Stimulated activated CD4-positive, alpha-beta T cell treated with anti-CD3 and anti-CD28 coated beads, Interleukin-4, amount 100 ng/mL, for 24 hours (primary cell): ENCODE measurements at places on chromosomes 13 and 19.
A peak's percentile ranks its signal among the peaks of the same experiment; 100 is the strongest.

DNA sequence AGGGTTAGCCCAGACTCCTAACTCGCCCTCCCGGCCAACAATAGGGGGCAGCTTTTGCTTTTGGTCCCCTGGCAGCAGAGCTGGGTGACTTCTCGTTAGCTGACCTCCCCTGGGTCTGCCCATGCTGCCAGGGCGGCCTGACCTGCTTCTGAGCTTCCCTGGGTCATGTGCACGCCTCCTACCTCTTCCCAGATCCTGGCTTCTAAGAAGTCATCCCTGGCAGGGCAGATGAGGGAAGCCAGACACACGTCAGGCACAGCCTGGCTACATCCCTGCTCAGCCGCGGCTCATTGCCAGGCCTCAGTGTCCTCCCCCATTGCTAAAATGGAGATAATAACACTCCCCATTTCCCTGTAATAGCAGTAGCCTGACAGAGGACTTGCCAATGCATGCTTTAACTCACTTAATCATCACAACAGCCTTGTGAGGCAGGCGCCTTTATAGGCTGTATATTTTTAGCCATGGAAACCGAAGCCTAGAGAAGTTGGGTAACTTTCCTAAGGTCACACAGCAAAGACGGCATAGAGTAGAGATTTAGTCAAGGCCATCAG lies 2.1 kb downstream of the KCNK6 start:
- no peak for DNase-seq

GRCh38 chr13:91767651-91768050 lies 369.2 kb downstream of the GPC5 start:
- DNase-seq, result no peak

DNA sequence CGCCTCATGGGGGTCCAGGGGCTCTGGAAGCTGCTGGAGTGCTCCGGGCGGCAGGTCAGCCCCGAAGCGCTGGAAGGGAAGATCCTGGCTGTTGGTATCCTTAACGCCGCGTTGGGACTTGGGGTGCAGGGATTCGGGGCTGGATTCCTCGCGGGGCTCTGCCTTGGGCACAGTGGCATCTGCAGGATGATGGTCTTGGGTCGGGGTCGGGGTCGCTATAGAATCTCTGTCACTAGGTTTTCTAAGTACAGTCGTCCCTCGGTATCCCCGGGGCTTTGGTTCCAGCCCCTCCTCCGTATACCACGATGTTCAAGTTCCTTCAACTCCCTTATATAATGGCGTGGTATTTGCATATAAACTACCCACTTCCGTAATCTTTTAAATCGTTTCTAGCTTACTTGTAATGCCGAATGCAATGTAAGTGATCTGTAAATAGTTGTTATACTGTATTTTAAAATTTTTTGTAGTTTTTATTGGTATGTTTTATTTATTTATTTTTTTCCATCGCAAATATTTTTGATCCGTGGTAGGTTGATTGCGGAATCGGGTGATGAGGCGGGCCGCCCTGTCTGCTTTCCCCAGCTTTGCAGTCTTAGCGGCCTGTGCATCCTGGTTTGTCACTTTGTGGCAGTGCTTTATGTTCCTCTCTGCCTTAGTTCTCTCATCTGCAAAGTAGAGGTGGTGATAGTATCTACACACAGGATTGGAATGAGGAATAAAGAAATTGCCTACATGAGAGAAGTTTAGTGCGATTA lies 606 bp downstream of the ERCC5 start:
- DNase-seq, result peak; percentile 47

GRCh38 chr13:113238536-113238935 lies 29.1 kb downstream of the CUL4A start:
- DNase-seq, result no peak

DNA sequence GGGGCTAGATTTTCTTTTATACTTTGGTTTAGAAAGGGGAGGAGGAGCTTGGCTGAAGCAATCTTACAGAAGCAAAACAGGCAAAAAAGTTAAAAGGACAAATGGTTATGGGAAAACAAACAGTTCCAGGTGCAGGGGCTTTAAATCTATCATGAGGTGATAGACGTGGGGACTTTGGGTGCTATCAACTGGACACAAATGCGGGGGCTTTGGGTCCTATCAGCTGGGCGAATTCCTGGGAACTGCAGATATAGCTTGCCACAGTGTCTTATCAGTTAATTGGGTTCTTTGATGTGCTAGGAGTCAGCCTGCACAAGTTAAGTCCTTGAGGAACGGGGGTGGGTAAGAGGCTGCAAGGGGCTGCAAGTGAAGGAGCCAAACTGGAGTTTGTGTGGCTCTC lies 260.6 kb downstream of the TUBA3C start:
- DNase-seq, result no peak

DNA sequence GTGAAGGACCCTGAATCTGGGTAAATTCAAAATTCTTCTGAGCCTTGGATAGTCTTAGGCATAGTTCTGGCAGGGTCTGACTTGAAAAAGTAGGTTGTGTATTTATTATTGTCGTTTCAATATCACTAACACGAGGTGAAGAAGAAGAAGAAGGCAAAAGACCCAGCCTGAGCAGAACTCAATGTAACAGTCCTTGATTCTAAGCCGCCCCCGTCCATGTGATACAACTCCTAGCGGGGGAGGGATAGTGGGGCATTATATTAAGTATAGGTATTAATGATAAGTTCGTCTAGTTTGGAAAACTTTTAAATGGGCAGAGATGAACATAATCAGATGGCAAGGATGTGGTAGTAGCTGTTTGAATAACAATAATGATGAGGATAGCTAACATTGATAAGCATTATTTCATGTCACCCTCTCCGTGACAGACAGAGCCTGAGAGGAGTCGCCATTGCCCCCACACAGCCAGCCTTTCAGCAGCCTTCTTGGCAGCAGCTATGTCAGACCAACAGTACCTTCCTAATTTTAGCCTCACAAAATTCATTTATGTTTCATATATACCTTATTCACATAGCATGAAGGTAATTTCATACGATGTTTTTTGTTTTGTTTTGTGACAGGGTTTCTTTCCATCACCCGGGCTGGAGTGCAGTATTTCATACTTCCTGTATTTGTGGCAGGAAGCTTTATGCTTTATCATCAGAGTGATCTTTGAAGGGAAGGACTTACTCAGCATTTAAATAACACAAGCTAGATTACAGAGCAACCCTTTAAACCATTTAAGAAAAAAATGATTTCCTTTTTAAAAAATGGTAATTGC lies 64.4 kb upstream of the NPAS1 start:
- DNase-seq, result peak; percentile 40

- DNase-seq, result no peak
Measured at GRCh38 chr19:15588265-15588664, 26.8 kb upstream of the CYP4F8 start.

DNA sequence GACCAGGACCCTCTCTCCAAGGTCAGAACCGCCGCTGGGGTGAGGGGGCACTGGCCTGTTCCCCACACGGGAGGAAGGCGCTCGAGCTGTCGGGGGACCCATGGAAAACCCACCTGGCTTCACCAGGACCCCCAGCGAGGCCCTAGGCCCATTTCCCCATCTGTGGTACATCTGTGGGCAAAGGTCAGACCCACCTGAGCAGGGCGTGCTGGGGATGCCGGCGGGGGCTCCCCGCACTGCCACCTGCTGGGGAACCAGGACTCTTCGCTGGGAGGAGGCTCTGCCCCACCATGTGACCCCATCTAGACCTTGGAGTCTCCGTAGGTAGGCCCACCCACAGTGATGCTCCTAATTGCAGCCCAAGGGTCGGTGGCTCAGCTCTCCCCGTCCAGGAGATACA lies 511 bp downstream of the WDR88 start:
- no peak for DNase-seq

GRCh38 chr19:19418555-19419260 lies 13.2 kb downstream of the GATAD2A start:
- DNase-seq, result no peak

DNA sequence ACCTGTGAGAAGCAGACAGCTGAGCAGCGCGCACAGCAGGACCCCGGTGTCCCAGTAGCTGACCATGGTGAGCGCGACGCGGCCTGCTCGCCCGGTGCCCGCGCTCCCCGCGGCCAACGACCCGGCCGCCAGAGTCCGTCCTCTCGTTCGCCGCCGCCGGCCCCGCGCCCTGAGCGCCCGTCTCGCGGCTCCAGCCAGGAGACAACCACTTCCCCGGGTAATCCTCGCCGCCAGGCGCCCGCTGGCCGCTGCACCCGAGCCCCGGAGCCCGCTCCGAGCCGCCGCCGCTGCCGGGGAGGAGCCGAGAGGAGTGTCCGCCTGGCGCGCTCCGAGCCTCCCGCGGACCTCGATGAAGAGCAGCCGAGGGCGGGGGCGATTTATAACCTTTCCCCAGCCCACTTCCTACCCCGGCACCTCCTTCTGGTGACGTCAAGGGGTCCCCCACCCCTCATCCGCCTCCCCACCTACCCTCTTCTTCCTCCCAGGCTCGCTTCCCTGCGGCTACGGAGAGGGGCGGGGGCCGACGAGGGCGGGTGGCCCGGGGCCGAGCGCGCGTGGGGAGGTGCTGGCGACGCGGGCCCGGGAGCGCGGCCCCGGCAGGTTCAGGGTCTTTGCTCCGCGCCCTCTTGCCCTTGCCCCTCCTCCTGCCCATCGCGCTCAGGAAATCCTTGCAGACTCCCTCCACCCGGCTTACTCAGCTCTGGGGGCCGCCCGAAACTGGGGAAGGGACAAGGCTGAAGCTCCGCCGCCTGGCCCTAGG lies at the start of gene FLT1:
Gene FLT1, minus strand, starts transcription at position 351 of the 760 bp plus-strand sequence. Its CDS starts 285 bp downstream, at position 66.
- DNase-seq, result peak; percentile 5

GRCh38 chr13:48873587-48873986 lies 102.1 kb upstream of the FNDC3A start:
- DNase-seq, result no peak

GRCh38 chr19:17215127-17215971 lies at the start of gene USE1:
USE1 (plus strand) TSS chr19:17215357; CDS start chr19:17215406, 49 bp downstream.
- DNase-seq, result peak; percentile 89

GRCh38 chr13:40345149-40345514 lies 321.3 kb downstream of the FOXO1 start:
- DNase-seq, result no peak

DNA sequence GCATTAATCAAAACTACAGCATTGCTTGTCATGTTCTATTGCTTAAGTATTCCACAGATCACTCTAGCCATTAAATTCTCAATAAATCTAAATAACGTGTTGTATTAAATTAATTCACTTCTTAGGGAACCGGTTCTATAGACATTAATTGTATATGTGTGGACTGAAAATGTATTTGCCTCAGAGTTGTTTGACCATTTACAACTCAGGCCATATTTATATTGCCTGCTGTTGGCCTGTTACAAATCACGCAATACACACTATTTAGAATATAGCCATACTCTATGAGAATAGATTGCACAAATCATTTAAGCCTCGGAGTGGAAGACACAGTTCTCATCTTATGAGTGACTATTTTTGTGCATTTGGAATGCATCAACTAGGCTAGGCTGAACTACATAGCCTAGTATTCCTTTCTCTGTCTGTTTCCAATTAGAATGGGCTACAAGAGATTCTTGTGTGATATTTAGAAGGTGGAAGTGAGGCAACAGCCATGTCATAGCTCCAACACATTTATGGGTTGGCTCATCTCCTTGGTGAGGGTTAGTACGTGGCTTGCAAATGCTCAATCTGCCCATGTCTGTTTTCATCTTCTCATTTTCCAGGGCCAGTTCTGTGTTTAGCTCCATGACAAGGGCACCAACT lies 1116.1 kb downstream of the PCDH9 start:
- no peak for DNase-seq

DNA sequence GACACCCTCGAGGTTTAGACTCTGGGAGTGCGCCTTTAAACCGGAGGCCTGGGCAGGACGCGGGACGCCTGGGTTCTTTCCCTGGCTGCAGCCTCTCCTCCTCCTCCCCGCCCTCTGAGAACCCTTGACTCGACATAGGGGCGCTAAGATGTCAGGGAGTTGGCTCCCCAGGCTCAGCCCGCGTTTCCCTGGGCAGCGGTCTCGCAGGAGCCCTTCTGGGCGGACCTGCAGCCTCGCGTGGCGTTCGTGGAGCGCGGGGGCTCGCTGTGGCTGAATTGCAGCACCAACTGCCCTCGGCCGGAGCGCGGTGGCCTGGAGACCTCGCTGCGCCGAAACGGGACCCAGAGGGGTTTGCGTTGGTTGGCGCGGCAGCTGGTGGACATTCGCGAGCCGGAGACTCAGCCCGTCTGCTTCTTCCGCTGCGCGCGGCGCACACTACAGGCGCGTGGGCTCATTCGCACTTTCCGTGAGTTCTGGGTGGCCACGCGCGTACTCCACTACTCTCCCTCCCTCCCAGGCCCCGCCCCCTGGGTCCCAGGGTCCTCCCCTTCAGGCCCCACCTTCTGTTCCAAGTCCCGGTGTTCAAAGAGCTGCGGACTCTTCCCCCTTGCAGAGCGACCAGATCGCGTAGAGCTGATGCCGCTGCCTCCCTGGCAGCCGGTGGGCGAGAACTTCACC lies 1.3 kb downstream of the ICAM5 start:
- peak; percentile 49 for DNase-seq

- peak; percentile 24 for DNase-seq
Measured at GRCh38 chr19:10808937-10809649, 26.9 kb downstream of the TMED1 start.

- DNase-seq, result no peak
Measured at GRCh38 chr13:93552596-93552995, 326.0 kb downstream of the GPC6 start.

GRCh38 chr19:54343868-54344267 lies 4.9 kb upstream of the LILRA4 start:
- no peak for DNase-seq

- no peak for DNase-seq
Measured at GRCh38 chr13:23630349-23631093, 60.3 kb downstream of the TNFRSF19 start.

GRCh38 chr19:17073869-17074633 lies 1.2 kb downstream of the HAUS8 start:
- no peak for DNase-seq

GRCh38 chr19:39740395-39740794 lies 2.6 kb upstream of the CLC start:
- peak; percentile 31 for DNase-seq

GRCh38 chr13:33340631-33341030 lies 55.1 kb upstream of the STARD13 start:
- DNase-seq, result no peak

GRCh38 chr13:83731113-83731512 lies 151.2 kb downstream of the SLITRK1 start:
- no peak for DNase-seq

GRCh38 chr19:46213806-46214205 lies 15.7 kb upstream of the IGFL1 start:
- DNase-seq, result no peak

DNA sequence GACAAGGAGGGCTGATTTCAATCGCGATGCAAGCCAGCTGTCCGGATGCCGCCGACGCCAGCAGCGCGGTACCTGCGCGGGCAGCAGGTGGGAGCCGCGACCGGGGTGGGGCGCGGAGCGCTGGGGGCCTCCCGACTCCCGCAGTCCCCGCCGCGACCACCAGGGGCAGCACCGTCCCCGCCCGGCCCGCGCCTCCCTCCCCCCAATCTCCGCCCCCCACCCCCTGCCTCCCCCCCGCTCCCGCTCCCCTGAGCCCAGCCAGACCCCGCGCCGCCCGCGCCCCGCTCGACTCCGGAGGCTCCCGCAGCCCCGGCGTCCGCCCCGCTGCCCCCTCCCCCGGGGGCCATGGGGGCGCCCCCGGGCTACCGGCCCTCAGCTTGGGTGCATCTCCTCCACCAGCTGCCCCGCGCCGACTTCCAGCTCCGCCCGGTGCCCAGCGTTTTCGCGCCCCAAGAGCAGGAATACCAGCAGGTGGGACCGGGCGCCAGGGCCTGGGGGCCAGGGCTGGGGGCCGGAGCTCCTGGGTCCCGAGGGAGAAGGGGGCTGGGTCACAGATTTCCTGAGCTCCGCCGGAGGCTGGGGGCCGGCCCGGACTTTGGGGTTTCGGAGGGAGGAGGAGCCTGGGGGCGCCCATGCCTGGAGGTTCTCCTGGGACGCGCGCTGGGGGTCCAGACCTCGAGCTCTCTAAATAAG lies at the start of gene TTYH1:
Gene TTYH1, plus strand, starts transcription at position 257 of the 693 bp plus-strand sequence. Its CDS starts 89 bp downstream, at position 346.
- DNase-seq, result peak; percentile 22
